Cortex of kidney (tissue), 1 donor: ENCODE measurements at places on chromosomes 12 and 14.

GRCh38 chr12:5480938-5481303 is 49.0 kb downstream of the NTF3 start:
- no peak for DNase-seq

DNA sequence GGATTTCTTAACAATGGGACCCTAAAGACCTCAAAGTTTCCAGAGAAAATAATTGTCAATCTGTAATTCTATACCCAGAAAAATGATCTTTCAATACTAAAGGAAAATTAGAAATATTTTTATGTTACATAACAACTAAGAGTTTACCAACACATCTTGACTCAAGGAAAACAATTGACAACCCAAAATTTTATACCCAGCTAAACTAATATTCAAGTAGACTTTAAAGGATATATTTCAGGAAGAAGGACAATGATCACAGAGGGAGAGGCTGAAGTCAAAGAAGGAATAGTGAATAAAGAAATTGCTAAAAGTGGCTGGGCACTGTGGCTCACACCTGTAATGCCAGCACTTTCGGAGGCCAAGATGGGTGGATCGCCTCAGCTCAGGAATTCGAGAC is 12.6 kb upstream of the PLD4 start:
- DNase-seq = no peak

GRCh38 chr12:57621497-57622292 is 10.5 kb downstream of the ARHGEF25 start:
- DNase-seq = no peak

- no peak for DNase-seq
Observed at GRCh38 chr12:49661191-49661590, 37.8 kb downstream of the PRPF40B start.

GRCh38 chr14:60707858-60708257 is 16.3 kb downstream of the SIX4 start:
- no peak for DNase-seq

DNA sequence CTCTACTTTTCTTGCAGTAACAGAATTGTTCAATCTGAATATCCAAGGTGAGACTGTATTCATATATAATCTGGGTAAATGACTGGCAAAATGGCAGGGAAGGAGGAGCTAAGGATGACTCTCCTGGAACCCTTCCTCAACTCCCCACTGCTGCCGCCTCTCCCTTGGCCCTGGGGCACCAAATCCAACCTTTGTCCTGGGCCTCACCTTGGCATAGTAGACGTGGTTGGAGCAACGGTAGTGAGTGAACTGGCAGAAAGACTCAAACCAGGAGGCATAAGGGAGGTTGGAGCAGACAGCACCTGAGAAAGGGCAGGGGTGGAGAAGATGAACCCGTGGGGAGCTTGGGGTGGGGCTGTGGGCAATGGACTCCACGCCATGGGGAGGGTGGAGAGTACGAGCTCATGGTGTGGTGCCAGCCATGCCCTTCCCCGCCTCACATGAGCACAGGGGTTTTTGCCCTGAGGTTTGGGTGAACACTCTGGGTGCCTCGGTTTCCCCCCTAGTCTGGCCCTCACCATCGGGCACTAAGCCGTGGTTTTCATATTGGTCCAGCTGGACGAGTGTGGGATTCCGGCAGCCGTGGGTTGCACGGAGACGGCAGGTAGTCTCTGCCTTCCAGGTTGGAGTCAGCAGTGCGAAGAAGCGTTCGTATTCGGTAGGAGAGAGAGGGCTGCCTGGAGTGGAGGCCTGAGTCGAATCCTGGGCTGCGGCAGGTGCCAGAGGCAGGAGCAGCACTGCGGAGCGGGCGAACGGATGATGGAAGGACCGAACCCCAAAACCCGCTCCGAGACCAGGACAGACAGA is 753 bp downstream of the ACRBP start:
- DNase-seq = no peak

DNA sequence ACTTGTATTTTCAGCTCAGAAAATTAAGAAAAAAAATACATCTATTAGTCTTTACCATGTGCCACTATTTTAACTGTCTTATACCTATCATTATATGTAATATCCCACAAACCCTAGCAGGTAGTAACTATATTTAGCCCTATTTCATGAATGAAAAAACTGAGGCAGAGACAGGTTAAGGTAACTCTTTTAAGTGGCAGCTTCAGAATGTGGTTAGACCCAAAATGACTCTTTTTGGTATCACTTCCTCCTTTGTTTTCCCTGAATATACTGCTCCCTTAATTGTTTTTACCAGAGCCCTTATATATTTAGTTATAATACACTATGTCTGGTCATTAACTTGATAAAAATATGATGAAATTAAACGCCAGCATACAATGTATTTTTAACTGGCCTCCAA is 235.6 kb upstream of the RPL10L start:
- no peak for DNase-seq

- no peak for DNase-seq
Observed at GRCh38 chr12:39646963-39647362, 27.4 kb upstream of the ABCD2 start.

DNA sequence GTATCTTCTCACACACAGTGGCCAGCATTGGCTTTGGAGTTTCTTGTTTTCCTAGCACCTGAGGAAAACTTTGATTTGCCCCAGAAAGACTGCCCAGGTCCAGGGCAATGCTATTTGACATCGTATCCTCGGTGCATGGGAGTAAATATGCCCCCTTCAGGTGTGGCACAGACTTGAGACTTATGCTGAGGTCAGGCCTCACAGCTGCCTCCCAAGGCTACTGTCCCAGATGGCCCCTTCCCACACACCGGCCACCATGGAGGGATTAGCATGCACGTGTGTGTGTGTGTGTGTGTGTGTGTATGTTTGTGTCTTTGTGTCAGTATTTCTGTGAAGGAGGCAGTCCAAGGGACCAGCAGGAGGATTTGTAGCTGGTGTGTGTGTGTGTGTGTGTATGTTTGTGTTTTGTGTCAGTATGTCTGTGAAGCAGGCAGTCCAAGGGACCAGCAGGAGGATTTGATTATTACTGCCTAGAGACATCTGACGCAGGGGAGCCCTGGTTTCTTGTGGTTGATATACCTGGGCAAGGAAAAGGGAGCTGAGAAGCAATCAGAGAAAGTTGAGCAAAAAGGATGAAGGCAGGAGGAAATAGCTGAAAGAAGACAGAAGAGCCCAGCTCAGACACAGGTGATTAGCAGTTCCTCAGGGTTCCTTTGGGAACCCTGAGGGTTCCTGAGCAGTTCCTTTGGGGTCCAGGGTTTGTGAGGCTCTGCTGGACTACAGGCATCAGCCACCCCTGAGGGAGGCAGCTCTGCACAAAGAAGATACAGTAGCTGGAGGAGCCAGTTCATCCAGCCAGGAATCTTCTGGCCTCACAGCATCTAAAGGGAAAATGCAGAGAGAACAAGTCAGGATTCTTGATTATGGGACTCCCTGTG is 42.2 kb downstream of the COX16 start:
- no peak for DNase-seq

DNA sequence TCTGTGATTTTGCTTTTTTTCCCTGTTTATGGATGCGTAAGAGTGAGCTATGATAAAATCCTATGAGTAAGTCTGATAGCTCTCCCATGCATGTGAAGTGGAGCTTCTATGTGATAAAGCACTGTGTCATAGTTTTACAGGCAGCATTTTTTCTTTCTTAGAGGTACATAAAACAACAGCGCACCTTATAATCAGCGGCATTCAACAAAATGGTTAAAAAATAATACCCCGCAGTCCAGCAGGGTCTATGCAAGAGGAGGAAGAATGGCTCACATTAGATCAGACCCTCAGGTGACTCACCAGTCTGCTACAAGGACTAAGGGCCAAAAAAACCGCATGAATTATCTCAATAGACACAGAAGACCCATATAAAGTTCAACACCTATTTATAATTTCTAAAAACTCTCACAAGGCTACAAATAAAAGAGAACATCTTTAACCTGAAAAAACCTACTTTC is 33.0 kb upstream of the TMEM179 start:
- DNase-seq = no peak

DNA sequence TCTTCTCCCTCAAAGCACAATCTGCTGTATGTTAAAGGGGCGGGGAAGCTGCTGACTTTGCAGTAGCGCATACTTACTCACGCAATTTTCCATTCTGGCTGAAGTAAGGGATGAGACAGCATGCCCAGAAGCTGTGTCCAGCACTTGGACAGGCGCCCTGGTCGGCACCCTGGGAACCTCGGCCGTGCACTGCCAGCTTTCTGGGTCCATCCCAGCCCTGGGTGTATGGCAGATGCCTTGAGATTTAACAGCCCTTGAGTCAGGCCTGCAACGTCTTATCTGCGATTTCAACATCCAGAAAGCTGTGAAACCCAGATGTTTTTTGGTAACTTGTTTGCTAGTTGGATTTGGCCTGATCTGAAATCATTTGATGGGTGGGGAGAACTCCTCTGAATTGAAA is 16.1 kb downstream of the EML1 start:
- no peak for DNase-seq

- DNase-seq = no peak
Observed at GRCh38 chr12:112130441-112130998, 5.2 kb downstream of the TRAFD1 start.

- no peak for DNase-seq
Observed at GRCh38 chr12:51200806-51201205, 17.1 kb downstream of the POU6F1 start.

DNA sequence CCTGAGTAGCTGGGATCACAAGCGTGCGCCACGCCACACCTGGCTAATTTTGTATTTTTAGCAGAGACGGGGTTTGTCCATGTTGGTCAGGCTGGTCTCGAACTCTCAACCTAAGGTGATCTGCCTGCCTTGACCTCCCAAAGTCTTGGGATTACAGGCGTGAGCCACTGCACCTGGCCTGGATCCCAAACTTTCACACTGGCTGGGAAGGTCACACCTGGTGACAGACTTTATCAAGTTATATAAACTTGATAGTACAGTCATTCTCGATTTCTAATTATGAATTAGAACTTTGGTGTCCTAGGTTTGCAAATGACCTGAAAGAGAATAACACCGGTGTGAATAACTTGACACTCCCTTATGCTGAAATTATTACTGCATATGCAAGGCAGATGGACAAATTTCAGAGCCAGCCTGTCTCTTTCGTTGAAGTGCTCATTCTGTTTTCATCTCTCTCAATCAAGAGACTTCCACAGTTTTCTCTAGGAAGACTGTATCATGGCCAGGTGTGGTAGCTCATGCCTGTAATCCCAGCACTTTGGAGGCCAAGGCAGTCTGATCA is 5.9 kb downstream of the PLBD1 start:
- no peak for DNase-seq

- no peak for DNase-seq
Observed at GRCh38 chr12:113214895-113215400, 6.3 kb upstream of the TPCN1 start.

- no peak for DNase-seq
Observed at GRCh38 chr14:68995731-68996130, 16.6 kb upstream of the ACTN1 start.

DNA sequence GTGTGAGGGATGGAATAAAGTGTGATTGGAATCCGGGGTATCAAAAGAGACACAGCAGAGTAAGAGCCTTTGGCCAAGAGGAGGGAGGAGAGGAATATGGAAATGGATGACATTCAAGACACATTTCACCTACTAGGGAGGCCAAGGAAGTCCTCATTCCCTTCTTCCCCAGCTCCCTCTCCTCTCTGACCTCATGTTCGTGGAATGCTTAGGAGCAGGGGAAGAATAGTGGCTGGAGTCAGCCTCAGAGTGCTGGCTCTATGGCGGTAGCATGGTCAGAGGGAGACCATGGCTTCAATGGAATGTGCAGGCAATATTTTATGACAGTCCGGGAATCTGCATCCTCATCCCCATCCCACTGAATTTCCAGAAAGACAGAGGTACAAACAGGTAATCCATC is 196.6 kb downstream of the EGLN3 start:
- no peak for DNase-seq
